Keratinocyte (primary cell): ENCODE measurements at places on chromosomes 7 and 10. TPM values are rescaled to one million over a fixed set of nuclear protein-coding genes. Genes with fewer than 3 reads are reported as not detected.
A peak's percentile ranks its signal among the peaks of the same experiment; 100 is the strongest.

GRCh38 chr7:42103456-42103855 lies 133.6 kb downstream of the GLI3 start:
- DNase-seq = no peak

GRCh38 chr10:8060010-8060703 lies 5.7 kb downstream of the GATA3 start:
- no peak for DNase-seq

DNA sequence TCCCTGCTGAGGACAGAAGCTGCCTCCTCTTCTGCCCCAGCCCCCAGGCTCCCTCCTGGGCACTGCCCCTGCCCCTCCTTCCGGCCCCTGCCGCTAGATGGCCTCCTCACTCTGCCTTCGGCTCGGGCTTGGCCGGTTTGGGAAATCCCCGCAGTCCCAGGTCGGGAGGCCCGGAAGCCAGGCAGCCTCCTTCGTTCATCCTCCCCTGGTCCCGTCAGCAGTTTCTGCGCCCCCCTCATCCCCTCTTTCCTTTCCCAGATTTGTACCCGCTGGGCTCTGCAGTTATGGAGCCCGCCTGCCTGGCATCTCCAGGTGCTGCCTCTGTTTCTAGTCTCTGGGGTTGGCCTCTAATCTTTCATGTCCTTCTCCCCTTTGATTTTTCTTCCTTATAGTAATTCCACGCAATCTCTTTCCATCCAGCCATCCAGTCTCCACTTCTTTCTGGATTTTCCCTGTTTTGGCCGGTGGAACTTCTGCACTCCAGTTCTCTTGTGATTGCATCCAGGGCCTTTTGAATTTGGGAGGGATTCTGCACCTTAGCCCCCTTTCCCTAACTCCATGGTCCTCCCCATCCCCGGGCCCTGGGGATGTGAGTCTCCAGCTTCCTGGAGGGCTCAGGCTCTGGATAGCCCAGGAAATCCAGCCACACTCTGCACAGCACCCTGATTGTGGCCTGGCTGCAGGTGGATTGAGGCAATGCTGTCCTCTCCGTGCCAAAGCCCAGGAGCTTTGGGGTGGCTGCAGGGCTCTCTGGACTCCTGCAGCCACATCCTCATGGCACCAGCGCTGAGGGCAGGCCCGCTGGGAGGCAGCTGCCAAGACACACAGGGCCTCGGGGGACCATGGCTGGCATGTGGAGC lies 3.3 kb upstream of the SHH start:
- DNase-seq = no peak

DNA sequence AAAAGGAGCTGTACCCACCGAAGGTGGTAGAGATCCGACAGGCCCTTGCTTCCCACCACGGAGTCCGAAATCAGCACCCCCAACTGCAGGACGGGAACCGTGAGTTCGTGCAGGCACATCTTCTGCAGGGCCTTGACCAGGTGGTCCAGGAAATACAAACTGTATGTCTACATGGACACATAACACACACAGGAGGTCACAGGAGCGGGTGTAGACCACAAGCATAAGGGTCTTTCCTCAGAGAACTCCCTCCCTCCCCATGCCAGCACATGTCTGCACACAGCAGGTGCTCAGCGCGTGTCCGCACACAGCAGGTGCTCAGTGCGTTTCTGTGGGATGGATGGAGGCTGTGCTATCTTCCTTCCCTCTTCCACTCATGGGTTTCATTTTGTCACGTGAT lies 69.7 kb downstream of the CFAP46 start:
- DNase-seq = no peak

GRCh38 chr7:142506601-142507000 lies 242.7 kb upstream of the PRSS1 start:
- no peak for DNase-seq

DNA sequence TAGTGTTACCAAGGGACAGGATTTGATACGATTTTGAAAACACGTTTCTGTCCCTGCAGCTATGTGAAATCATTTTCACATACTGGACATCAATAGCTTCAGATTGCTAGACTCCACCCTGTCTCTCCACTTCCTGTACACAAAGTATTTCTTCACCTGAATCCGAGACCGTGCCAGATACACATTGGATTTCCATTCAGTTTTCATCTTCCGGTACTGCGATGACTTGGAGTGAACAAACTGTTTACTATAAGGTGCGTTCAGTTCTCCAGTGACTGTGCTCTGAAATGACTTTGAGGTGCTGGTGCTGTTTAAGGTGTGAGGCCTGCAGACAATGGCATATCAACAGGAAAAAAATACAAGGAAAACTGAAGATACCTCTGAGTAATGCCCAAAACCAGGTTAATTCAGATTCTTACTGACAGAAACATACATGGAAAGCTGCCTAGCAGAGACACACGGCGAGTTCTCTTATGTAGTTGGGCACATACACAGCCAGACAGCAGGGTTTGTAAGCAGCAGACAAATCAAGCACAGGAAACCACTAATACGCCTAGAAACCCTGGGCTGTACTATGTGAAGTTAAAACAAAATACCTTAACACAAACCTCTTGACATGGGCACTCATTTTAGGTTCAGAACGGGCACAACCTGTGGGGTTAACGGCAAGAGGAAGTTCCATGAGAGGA lies 119.2 kb downstream of the GALNT11 start:
- DNase-seq = no peak

DNA sequence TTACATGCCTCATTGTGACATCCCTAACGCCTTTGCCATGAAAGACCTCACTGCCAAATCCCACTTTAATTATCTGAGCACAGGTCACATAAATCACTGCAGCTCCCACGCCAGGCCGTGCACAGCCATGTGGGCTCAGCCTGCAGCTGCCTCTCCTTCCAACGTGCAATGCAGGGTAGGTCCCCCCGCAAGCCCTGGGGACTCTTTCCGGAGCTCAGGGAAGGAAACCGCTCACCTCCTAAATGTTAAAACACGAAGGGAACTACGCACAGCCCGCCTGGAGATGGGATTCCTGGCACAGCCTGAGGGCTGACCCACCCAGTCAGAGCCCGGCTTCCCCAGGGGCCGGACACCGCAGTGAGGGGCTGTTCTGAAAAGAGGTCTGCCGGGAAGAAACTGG lies 128.0 kb downstream of the MAD1L1 start:
- DNase-seq = no peak

DNA sequence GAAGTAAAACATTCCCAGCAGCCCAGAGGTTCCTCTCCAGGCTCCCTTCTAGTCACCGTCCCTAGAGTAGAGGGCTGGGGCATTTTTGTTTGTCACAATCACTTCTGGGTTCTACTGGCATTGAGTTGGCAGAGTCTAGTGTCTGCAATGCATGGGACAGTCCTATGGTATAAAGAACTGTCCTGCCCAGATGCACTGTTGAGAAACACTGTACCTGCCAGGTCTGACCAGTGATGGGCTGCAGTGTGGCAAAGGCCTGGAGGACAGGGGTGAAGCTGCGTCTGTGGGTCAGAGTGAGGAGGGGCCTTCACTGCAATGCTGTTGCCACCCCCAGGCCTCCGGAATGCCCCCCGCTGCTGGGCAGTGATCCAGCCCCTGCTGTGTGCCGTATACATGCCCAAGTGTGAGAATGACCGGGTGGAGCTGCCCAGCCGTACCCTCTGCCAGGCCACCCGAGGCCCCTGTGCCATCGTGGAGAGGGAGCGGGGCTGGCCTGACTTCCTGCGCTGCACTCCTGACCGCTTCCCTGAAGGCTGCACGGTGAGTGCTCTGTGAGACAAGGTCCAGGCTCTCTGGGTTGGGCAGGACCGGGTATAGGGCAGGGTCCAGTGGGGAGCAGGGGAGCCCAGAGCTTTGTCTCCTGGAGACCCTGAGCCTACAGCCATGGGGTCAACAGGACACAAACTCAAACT lies 14.8 kb downstream of the SMO start:
- DNase-seq = no peak

- DNase-seq = no peak
Observed at GRCh38 chr7:128792471-128793180, 858 bp downstream of the CCDC136 start.

- no peak for DNase-seq
Observed at GRCh38 chr10:79137826-79138225, 69.1 kb downstream of the ZMIZ1 start.

GRCh38 chr7:5750031-5750653 lies 31.3 kb downstream of the RNF216 start:
- no peak for DNase-seq

- DNase-seq = no peak
Observed at GRCh38 chr7:157889480-157889879, 552.7 kb downstream of the DNAJB6 start.

DNA sequence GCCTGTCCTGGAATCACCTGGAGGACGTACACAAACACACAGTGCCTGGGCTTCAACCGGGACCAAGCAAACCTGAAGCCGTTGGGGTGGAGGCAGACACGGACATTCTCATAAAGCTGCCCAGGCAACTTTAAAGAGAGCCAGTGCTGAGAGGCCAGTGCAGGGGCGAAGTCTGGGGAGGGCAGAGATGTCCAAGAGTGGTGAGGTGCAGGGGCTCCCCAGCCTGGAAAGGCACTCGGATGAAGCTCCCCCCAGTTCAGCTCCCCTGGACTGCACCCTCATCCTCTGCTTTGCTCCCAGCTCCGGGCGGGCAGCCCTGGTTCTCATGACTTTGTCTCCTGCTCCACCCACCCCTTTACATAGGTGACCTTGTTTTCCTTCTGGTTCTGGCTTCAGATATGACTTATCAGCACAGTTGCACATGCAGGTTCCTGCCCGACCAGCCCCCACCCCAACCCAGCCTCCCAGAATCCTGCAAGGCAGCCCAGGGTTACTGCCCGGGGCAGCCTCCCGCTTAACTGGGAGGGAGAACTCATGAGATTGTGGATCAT lies 60.8 kb upstream of the EEPD1 start:
- no peak for DNase-seq

DNA sequence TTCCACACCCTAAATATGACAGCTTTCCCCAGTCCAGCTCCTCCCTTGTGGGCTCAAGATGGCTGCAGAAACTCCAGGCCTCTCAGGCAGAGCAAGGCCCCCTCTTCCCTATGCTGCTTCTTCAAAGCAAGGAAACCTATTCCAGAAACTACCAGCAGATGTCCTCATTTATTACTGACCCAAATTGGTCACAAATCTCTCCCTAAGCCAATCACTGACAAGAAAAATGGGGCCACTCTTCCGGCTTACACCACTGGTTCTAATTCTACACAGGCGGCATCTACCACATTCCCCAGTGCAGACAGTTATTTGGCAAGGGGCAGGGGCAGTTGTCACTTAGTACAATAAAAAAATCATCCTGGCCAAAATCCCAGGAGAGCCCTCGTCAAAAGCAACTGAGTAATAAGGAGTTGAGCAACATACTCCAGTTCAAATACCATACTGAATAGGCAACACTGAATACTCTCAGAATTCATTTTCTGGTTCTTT lies 150.4 kb downstream of the SFMBT2 start:
- DNase-seq = peak; percentile 2

DNA sequence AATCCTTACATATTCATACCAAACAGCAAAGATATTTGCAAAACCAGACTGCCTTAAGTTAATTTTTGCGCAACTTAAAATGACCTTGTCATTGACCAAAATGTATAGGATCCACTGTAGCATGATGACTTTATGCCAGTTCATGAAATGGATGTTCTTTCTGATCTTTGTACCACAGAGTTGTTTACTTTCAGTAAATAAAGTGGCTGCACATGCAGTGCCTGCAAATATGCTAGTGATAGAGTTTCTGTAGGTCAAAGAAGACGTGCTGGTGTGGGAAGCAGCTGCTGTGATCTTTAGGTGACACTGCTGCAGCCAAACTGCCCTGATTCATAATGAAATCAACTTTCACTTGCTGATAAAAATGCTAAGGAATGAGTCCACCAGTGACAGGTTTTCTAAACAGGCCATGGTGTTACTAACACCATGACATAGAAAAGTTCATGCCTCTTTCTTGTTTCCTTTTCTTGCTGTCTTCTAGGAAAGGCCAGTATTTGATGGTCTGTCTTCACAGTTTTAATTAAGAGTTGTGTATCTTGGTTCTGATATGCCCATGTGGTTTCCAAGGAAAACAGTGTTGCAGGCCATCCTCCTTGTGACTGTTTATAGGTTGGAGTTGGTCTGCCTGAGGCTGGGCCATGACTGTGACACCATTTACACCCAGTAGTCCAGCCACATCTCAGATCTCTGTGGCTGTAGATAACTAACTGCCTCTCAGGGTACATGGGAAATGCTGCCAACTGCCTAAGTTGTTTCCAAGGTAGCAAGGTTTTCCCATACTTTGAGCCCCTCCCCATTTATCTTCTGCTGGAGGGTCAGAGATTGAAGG lies 62.5 kb downstream of the INSYN2A start:
- no peak for DNase-seq

DNA sequence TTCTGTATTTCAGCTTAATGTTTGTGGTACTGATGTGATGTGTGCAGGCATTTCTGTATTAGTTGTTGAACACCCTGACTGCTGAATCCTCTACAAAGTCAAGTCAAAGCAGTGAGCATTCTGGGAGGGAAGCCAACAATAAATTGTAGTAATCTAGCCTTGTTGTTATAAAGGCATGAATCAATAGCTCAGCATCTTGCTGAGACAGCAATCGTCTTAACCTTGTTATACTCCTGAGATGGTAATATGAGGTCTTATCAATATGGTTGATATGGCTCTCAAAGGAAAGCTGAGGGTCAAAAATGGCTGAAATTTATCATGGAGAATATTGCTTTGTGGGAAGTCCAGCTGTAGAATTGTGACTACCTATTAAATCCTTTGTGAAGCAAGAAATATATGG lies 299.4 kb downstream of the DNAJB9 start:
- DNase-seq = no peak

DNA sequence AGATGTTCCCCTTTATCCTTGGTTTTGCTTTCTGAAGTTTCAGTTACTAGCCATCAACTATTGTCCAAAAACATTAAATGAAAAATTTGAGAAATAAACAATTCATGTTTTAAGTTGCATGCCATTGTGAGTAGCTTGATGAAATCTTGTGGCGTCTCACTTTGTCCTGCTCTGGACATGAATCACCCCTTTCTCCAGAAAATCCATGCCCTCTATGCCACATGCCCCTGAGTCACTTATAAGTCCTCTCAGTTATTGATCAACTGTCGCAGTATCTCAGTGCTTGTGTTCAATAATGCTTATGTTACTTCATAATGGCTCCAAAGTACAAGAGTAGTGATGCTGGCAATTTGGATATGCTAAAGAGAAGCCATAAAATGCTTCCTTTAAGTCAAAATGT lies 208.0 kb upstream of the FERD3L start:
- DNase-seq = no peak

GRCh38 chr7:94298943-94299342 lies 95.8 kb upstream of the COL1A2 start:
- DNase-seq = no peak

DNA sequence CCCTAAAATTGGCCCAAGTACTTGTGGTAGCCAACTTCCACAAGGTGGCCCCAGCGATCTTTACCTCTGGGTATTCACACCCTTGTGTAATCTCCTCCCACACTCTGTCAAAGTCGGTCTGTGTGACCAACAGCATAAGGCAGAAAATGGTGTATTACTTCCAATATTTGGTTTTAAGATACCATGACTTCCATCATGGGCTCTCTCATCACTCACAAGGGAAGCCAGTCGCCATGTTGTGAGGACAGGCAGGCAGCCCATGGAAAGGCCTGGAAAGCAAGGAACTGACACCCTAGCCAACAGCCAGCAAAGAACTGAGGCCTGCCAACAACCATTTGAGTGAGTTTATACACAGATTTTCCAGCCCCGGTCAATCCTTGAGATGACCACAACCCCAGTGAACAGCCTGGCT lies 91.0 kb upstream of the KMT2E start:
- DNase-seq = no peak

ADAM12 gene
- 0.05 to 0.14 TPM (median 0.07 TPM) in 3 replicates for polyA plus RNA-seq

TDRD1 gene
- polyA plus RNA-seq = 0.33 to 0.56 TPM (median 0.48 TPM) in 3 replicates

SEMA4G gene
- 0.98 to 1.9 TPM (median 1.2 TPM) in 3 replicates for polyA plus RNA-seq

AUTS2 gene
- 3.7 to 4.7 TPM (median 3.8 TPM) in 3 replicates for polyA plus RNA-seq

NKX1-2 gene
- 0.89 to 3.6 TPM (median 1.9 TPM) in 3 replicates for polyA plus RNA-seq

WIPF3 gene
- 0.04 to 0.11 TPM (median 0.04 TPM) in 3 replicates for polyA plus RNA-seq

GJD4 gene
- polyA plus RNA-seq = not detected in 3 replicates

SH2D4B gene
- 0.03 to 0.42 TPM (median 0.22 TPM) in 3 replicates for polyA plus RNA-seq

LGI1 gene
- not detected in 3 replicates for polyA plus RNA-seq
